ENCODE measurements at places on chromosomes 2 and 18.

GRCh38 chr2:35787302-35788031, 568.1 kb upstream of the CRIM1 start:
- DNase-seq, result peak; percentile 39

DNA sequence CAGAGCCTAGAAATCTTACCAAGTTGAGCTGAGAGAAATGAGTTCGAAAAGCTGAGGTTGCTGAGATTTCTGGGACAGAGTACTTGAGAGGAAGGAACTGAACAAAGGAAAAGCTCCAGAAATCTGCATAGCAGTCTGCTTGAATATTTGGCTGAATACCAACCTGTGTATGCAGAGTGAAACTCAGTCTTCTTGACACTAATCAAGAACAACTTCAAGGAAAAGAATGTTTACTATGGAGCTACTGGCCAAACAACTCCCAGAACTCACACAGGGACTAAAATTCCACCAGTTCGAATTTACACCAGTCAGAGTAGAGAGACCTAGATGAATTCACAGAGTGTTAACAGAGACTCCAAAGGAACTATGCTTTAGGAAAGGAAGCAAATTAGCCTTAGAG, 66.5 kb downstream of the USP37 start:
- DNase-seq, result no peak

- no peak for DNase-seq
Measured at GRCh38 chr2:11480859-11481258, 14.9 kb upstream of the E2F6 start.

- no peak for DNase-seq
Measured at GRCh38 chr2:109436610-109437225, 177.0 kb downstream of the SEPTIN10 start.

DNA sequence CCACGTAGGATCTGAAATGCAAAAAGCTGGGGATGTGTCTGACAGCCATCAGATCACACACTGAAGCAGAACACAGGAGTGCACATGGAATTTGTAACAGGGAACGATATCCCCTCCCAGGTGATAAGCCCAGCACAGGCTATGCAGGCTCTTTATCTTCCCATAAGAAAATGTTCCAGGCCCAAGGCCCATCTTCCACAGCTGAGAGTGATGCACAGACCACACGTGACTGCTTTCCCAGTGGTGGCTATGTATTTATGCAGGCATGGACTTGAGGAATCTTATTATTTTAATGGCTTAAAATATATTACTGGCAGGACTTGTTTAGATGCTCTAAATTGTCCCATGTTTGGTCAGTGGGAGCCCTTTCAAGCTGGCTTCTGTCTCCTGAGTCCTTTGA, 70.5 kb upstream of the AFF3 start:
- no peak for DNase-seq

DNA sequence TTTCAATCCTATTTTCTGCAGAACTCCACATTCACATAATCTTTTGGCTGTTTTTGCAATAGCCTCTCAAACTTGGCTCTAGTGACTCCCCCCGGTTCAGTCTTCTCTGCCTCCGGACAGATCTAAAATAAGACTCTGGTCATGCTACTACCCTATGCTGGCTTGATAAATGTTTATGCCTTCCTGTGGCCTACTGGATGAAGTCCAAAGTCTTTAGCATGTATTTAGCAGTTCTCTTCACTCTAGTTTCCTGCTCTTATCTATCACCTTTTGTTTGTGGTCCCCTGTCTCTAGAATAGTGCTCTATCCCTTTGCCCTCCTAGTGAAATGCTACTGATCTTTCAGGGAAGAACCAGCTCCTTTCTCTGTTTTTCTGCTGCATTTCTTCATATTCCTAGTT, 14.4 kb downstream of the ADCYAP1 start:
- DNase-seq, result no peak

DNA sequence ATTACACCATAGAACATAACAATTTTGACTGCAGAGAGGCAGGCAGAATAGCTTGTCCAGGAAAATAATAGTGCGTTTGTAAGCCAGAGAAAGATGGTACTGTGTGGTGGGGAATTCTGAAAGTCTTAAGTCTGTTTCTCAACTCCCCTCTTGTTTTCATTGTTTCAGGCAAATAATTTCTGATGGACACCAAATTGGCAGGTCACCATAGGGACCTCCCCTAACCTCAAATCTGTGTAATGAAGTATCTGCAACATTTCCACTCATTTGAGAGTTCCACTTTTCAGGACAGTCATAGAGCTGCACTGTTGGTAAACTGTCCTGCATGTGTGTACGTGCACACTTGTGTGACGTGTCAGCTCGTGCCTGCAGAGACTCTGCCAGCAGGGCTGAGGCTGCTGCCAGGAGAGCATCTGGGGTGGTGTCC, 195.6 kb downstream of the AGAP1 start:
- no peak for DNase-seq

GRCh38 chr2:190469771-190470170, 61.6 kb downstream of the MFSD6 start:
- DNase-seq, result peak; percentile 78

GRCh38 chr2:20485612-20486388, 38.9 kb downstream of the RHOB start:
- DNase-seq, result no peak

DNA sequence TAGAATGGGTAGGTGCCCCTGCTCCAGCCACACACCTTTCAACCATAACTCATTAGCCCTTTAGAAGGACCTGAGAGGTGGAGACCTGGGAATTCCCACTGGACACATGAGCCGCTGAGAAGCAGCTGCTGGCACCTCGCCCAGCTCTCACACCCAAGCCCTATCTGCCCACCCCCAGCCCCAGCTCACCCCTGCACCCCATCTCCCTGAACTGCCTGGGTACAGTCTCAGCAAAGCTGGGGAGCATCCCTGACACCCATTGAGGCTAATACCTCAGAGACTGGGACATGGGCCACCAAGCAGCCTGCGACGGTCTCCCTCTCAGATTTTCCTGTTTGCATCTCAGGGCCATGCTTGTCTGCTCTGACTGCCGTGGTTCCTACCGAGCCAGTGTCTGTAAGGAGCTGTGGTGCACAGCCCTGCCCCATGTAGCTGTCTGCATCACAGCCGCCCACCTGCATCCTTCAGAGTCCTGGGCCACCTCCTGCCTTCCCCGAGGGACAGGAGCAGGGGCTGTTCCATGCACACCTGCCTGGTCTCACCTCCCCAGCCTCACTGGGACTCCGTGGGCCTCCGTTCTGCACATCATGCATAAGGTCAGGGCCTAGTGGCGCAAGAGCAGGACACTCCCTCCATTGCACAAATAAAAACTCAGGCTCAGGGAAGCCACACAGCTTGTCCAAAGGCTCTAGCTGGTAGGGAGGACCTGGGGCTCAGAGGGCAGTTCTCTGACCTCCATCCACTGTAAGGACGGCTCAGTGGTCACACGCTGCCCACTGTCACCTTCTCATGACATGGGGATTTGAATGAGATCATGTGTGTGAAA, 90.0 kb downstream of the SEPTIN10 start:
- DNase-seq, result no peak

DNA sequence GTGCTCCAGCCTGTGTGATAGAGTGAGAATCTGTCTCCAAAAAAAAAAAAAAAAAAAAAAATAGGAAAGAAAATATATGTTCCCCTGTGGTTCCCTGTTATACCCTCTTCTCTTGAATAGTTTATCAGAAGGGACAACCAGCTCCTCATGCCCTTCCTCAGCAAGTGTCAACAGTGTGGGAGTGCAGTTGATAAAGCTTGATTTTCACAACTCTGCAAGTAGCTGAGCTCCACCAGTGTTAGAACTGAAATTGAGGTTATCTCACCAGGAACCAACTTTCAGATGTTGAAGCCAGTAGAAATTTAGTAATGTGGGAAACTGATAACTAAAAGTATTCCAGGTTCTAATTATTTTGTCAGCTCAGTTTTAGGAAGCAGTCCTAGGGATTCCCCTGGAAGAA, 25.1 kb downstream of the NEDD4L start:
- no peak for DNase-seq

- no peak for DNase-seq
Measured at GRCh38 chr2:120766470-120767351, 31.0 kb downstream of the GLI2 start.

DNA sequence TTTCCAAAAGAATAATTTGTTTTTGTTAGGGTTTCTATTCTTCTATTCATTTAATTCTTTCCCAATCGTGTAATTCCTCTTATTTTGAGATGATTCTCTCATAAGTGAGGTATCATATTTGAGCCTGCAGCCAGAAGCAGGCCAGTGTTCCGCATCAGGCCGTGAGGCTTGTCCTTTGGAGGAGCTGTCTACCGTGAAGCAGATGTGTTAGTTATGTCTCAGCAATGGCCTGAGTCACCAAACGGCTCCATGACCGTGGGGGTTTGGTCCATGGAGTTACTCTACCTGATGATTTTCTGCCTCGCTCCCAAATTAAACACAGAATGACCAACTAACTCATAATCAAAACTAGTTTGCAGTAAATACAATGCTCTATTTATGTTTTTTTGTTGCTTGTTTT, 64.2 kb upstream of the TMEM87B start:
- no peak for DNase-seq

GRCh38 chr2:195520671-195521155, 136.3 kb upstream of the SLC39A10 start:
- DNase-seq, result peak; percentile 64

- DNase-seq, result no peak
Measured at GRCh38 chr2:41933046-41933420, 114.8 kb upstream of the PKDCC start.
